ENCODE measurements at places on chromosomes 4 and X.

DNA sequence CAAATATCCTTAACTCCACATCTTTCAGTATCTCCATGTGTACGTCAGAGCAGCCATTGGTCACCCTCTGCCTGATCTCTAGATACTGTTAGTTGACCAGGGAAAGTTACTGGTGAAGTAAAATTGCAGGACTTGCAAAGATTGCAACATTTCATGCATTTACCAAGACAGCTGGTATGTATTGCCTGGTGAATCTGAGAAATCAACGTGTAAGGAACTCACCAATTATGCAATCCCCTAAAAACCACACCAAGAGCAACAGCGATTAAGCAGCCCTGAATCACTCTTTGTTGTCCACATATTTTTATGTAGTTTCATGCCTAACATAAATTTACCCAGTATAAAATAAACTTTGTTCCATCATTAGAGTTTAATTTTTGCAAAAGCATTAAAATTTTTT is 271.2 kb downstream of the NLGN4X start:
- DNase-seq, result peak; percentile 39

DNA sequence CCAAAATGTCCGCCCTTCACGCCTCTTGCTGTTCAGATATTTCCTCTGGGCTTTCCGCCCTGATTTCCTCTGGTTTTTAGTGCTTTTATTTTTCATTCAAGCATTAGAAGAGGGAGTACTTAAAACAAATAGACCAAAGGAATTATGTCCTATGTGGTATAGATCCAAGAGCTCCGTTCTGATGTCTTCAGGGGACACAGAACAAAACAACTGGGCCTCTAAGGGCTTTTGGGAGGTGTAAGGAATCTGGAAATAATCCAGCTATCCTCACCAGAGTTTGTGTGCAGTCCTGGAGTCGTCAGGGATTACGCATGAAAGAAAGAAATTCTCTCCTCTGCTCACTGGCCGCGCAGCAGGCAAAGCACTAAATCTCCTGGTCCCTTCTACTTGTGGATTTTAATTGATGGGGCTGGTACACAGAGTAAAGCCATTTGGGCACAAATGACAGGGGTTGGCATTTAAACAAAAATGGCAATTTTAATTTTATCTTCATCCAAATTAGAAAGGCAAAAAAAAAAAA is 999.2 kb downstream of the ADGRL3 start:
- DNase-seq, result no peak

DNA sequence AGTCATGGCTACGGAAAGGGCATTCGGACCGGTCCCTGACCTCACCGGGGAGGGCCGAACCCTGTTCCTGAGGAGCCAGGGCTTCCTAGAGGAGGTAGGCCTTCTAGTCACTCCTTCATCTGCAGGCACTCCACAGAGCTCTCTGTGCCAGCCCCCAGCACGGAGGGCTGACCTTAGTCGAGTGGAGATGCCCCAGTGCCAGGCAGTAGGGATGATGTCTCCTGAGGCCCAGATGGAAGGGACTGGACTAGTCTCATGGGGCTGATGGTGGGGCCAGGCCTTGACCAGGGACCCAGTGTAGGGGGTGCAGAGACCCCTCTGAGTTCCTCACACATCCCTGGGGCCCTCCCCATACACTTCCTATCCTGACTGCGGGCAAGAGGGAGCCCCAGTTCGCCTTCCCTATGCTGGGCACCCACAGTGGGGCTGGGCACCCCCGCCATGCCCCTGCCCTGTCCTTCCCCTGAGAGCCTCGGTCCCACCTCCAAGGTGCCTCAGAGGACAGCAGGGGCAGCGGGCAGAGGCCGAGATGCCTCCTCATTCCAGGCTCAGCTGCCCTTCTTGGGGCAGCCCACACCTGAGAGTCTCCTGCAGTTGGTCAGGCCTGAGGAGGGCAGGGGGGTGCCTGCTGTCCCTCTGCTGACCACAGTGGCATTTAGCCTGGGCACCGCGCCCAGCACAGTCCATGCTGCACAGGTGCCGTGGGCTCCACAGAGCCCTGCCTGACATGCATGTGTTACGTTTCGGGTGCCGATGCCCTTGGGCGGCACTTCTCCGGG is 1.4 kb upstream of the MSANTD1 start:
- no peak for DNase-seq

GRCh38 chrX:36947214-36947613 is 61.0 kb upstream of the FAM47C start:
- no peak for DNase-seq

DNA sequence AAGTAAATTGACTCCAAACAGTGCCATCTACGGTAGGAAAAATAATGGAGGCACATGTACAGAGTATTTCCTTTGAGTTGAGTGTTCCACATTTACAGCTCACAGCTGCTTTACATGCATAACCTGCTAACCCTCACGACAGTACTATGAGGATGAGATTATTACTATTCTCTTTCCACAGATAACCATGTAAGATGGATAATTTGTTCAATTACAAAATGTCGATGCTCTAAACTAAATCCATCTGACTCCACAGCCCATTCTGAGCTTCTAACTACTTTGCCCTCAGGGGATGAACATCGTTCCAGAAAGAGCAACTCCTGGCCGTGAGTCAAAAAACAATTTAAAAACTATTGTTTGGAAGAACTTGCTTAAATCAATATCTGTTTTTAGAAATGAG is 330.4 kb upstream of the NWD2 start:
- DNase-seq, result no peak

GRCh38 chr4:148016063-148016637 is 284.3 kb downstream of the ARHGAP10 start:
- no peak for DNase-seq

DNA sequence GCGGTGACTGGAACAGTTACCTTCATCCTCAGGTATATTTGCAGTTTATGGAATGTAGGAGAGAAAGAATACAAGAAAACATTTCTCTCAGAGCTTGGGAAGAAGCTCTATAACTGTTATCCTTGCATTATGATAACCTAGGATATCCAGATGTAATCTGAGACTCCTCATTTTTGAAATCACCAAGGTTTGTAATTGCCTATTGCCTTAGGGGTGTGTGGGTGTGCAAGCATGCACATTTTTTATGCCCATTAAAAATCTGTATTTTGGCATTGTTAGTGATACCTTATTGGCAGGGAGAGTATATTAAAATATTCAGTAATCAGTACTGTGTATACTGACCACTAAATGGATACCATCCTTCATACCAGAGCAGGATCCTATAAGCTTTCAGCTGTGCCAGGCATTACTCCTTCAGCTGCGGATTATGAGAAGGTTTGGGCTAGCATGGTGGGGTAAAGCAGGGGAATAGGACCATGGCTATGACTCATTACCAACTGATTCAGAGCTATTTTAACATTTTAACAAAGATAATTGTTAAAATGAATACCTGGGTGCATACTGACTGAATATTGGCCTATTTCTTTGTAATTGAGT is 8.3 kb downstream of the SEC24B start:
- no peak for DNase-seq

GRCh38 chr4:116391020-116391419 is 694.4 kb downstream of the TRAM1L1 start:
- no peak for DNase-seq

DNA sequence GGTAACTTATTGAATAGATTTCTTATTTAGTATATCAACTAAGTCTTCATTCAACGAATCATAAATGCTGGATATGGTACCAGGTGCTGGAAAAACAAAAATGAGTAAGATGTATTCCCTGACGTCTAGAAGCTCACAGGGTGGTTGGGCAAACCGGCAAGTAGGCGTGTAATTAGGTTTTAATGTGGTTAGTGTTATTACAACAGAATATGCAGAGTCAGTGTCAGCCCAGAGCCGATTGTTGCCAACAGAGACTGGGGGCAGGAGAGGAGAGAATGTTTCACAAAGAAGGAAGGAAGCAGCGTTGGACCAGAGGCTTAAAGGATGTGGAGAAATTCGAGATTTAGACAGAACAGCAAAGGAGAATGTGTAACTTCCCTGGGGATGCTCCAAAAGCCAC is 111.7 kb downstream of the TENM3 start:
- no peak for DNase-seq

GRCh38 chrX:21740329-21741274 is 17.3 kb downstream of the SMPX start:
- no peak for DNase-seq

- no peak for DNase-seq
These were observed 100.2 kb upstream of the USP38 start for GRCh38 chr4:143084566-143084965.

DNA sequence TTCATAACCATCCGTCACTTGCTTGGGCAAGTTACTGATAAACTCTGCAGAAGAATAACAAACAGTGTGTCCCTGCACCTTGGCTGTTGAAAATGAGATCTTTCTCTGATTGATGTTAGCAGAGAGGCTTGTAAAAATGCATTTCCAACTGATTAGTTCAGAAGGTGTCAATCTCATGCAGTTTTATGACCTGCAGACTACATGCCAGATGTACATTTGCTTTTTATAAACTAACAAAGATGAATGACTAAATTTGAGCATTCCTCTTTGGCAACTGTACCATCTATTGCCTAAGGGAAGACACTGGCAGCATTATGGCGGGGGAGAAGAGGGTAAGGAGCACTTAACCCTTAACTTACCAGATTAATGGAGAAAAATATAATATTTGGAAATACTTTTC is 192.8 kb downstream of the DCTD start:
- no peak for DNase-seq

- no peak for DNase-seq
These were observed 106.4 kb downstream of the KDR start for GRCh38 chr4:55018978-55019377.

DNA sequence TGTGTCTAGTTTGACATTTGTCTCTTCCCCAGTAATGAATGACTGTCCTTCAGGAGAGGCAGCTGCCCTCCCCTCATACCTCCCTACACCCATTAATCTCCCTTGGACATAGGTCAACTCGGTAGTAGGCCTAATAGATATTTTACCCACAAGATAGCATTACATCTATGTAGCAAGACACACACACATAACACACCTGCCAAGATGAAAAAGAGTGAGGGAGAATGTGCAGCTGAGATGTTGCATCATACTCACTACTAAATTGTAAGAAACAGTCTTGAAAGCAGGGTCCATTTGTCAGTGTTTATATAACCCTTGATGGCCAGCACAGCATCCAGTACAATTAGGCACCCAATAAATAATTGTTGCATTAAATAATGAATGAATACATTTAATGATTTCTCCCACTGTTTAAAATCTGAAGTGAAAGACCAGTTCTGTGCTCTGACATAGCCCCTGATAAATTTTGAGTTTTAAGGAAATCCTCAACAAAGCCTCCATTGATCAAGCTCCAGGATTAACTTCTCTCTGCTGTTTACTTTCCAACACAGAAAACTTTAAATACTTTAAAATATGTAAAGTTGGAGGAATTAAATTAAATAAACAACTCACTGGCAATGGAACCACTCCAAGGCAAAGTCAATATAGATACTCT is 440.8 kb upstream of the RASGEF1B start:
- no peak for DNase-seq

DNA sequence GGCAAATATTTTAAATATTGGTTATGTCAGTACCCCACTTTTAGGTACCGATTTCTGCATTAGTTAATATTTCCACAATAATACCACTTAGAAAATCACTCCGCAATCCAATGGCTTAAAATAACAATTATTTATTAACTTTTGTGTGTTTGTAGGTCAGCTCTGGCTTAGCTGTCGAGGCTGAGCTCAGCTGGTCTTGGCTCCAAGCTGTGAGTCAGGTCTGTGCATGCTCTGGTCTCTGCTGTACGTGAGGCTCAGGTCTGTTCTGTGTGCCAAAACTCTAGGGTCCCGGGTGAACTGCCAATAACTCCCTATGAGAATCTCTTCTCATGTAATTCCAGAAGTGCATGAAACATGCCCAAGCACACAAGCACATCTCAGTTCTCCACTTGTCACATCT is 245.8 kb upstream of the GK2 start:
- no peak for DNase-seq

DNA sequence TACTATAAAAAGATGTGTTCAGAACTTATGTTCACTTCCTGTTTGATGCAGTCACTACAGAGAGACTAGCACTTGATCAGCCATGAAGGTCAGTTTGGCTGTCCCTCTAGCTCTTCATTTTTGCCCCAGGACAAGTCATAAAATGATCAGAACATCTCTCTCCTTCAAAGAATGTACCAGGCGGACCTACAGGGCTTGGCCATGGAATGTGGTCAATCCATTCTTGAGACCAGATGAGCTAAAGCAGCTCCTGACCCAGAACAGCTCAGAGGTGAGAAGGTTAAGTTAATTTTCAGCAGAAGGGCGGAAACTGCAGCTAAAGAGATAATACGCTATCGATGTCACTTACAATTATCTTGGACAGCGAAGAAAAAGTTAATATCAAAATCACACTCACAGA is 49.2 kb upstream of the TAB3 start:
- no peak for DNase-seq

- DNase-seq, result no peak
These were observed at the start of gene TXK for GRCh38 chr4:48134081-48134480. Gene TXK, minus strand, starts transcription at chr4:48134250. Its CDS starts 80 bp downstream, at chr4:48134170.

DNA sequence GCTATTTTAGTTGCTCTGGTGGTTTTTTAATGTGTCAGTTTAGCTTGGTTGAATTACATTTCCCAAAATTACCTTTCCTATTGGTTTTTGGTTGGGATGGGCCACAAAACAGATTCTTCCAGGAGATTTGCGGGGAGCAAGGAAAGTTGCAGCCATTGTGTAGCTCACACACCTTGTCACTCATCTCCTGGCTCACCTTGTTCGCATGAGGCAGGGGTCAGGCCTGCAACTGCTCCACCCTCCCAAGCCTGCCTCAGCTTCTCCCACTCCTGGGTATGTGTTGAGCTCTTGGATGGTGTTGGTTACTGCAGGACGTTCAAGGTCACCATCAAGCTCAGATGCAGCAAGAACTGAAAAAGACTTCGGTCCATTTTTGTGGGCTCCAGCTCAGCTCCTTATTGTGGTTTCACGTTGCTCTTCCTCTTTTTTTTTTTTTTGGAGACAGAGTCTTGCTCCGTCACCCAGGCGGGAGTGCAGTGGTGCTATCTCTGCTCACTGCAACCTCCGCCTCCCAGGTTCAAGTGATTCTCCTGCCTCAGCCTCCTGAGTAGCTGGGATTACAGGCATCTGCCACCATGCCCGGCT is 95.6 kb upstream of the METTL14 start:
- DNase-seq, result no peak

DNA sequence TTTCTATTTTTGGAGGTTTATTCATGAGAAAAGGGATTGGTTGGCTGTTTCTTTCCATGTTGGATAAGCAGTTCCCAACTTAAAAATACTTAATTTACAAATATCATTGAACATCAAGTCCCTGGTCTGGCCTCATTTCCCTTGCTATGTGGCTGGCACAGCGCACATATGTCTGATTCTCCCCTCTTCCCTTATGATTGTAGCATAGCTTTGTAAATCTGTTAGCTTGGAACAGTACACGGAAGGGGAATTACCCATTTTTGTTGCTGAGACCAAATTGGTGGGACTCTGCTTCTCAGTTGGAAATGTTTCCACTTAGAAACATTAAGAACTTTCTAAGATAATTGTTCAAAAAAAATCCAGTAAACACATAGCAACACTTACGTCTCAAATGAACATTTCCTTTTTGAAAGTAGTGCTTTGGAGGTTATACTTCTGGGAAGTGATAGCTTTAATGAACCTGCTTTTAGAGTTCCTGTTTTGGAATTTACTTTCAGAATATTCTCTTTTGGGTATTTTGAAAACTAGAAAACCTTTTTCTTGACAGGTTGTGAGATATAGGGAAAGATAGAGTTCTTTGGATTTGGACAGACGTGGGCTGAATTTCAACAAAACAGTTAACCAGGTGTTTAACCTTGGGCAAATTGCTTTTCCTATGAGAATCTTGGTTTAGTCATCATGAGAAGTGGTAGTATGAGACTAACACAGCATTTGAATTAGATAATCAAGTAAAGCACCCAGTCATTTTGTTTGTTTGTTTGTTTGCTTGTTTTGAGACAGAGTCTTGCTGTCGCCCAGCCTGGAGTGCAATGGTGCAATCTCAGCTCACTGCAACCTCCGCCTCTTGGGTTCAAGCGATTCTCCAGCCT is 47.3 kb downstream of the STIM2 start:
- no peak for DNase-seq
